ENCODE measurements at places on chromosomes 1 and 21.

GRCh38 chr1:213891989-213892902 lies 95.5 kb upstream of the PROX1 start:
- no peak for DNase-seq

GRCh38 chr1:231806623-231807495 lies 180.3 kb downstream of the DISC1 start:
- no peak for DNase-seq

DNA sequence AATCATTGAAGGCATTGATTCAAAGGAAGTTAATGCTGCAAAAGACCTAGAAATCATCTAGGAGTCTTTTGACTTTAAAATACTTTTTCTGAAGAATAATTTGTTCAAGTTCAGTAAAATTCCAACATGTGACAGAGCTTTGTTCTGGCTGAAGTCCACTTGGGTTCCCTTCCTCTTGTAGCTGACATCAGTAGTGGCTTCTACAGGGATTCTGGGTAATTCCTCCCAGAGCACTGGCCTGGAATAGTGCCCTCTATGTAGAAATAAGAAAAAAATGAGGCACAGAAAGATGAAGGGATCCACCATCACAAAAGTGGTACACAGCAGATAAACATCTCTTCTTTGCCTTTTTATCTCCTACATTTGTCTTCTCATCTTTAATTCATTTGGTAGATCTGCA lies 548.1 kb downstream of the LTN1 start:
- no peak for DNase-seq

DNA sequence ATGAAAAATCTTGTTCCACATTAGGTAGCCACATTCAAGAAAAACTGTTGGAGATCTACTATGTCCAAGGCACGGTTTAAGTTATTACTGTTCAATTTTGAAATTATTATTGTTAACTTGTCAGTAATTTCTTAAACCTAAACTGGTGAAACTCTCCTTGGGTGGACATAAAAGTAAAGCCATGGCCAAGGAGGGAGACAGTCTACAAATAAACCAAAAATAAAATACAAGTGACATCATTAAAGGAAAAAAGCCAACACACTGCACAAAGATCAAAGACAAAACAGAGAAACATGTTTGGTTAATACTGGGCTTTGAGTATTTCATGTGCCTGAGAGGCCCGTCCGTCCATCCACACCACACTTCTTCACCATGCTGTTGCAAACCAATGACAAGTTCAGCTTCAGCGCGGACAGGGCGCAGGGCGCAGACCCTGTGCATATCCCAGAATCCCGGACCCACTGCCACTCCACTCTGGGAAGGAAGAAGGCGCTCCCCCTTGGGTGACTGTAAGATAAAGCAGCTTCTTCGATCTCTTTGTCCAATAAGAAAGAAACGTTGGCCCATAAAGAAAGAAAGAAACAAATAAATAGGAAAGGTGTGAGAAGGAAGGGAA lies 918 bp upstream of the RASAL2 start:
- no peak for DNase-seq

- DNase-seq = no peak
Measured at GRCh38 chr1:48844187-48844586, 67.5 kb upstream of the BEND5 start.

GRCh38 chr1:236021424-236022135 lies 43.3 kb downstream of the NID1 start:
- no peak for DNase-seq

All from stimulated activated CD8-positive, alpha-beta memory T cell treated with anti-CD3 and anti-CD28 coated beads, Interleukin-2, amount 100 ng/mL, for 1 hour (primary cell).